ENCODE measurements at places on chromosomes 2 and 18. TPM values are rescaled to one million over a fixed set of nuclear protein-coding genes. Genes with fewer than 3 reads are reported as not detected.
A peak's percentile ranks its signal among the peaks of the same experiment; 100 is the strongest.

DNA sequence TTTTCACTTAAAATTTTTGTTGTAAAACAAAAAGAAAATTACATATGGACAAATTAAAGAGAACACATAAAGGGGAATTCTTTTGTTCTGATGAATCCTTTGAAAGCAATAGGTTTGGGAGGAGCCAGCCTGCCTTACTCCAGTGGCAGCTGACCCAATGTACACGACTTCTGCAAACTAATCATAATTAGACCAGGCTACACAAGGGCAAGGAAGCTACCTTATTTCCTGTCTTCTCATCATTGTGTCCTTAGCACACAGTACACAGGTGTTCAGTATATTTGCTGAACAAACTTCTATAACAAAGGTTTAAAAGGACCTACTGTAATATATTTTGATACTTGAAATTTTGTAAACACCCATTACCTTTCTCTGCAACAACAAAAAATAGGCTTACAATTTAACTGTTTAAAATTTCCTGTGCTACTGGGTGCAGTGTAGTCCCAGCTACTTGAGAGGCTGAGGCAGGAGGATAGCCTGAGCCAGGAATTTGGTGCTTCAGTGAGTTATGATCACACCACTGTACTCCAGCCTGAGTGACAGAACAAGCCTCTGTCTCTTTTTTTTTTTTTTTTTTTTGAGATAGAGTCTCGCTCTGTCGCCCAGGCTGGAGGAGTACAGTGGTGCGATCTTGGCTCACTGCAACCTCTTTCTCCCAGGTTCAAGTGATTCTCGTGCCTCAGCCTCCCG lies 18.9 kb downstream of the KCNG3 start:
- no peak for DNase-seq

DNA sequence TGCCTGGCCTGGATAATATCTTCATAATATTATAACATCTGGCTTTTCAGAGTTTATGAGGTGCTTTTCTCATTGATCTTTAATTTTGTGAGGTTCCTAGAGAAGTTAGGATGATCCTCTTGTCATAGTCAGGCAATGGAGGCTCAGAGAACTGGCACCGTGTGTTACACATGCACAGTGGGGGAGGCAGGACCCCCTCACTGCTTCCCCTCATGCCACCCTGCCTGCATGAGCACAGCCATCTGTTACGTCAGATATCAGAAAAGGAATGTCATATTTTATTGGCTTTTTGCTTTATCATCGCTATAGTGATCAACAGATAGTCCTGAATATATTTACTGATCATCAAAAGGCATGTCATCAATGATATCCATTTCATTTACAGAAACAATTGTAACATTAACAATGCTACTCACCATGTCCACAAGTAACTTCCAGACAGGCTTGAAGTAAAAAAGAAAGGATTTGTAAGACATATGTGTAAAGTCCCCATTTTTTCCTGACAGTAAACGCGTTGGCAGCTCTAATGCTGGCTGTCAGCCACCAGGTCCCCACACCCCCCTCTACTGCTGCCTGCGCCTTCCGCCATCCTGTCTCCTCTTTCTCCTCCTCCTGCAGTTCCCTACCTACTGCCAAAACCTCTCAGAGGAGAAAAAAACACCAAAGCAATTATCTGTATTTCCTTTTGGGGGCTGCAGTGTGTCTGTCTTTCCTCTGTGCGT lies 18.8 kb downstream of the ENOSF1 start:
- no peak for DNase-seq

- DNase-seq, result no peak
Measured at GRCh38 chr2:135931776-135932443, 53.5 kb downstream of the DARS1 start.

DNA sequence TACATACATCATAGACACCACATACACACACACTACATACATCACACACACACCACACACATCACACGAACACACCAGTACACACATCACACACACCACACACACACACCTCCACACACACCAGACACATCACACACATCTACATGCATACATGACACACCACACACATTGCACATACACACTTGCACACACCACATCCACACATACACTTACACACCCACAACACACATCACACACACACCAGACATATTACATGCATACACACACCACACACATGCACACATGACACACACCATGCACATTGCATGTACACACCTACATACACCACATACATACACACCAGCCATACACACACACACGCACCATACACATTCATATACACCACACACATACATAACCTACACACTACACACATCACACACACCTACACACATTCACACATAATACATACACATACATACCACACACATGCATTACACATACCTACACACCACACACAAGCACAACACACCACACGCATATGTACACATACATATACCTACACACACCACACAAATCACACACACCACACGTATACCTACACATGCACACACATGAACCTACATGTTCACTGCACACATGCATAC lies 156.5 kb downstream of the NDUFA10 start:
- DNase-seq, result no peak

DNA sequence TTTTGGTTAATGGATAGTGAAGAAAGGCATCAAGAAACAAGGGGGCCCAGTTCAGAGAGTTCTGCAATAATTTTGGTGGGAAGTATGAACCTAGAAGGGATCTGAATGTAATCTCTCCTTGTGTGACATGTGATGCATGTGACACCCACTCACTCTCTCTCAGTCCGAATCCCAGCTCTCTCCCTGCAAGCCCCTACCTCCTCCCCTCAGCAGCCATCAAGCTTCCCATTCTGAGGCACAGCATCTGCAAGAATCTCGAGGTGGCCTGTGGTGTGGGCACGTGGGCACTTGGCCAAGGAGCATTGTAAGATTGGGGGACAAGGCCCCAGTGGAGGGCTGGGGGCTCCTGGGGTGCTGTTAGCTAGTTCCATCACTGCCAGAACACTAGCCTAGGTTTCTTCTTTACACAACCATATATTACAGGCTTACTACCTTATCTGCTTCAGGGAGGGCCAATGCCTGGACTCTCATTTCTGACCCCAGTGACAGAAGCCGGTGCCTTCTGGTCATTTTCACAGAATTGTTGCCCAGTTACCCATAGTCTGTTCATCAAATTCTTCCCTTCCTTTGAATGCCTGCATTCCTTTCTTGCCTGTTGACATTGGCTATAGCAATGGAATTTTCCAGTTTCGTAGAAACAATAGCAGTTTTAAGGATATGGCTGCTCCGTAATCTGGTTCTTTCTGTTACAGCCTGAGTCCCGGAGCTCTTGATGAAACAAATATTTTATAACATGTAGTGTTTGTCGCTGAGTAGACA lies 13.3 kb upstream of the LCLAT1 start:
- no peak for DNase-seq

- no peak for DNase-seq
Measured at GRCh38 chr18:26103579-26103978, 13.2 kb upstream of the SS18 start.

GRCh38 chr18:39966275-39966674 lies 1988.8 kb upstream of the PIK3C3 start:
- no peak for DNase-seq

GRCh38 chr2:148726228-148726627 lies 81.7 kb downstream of the EPC2 start:
- no peak for DNase-seq

DNA sequence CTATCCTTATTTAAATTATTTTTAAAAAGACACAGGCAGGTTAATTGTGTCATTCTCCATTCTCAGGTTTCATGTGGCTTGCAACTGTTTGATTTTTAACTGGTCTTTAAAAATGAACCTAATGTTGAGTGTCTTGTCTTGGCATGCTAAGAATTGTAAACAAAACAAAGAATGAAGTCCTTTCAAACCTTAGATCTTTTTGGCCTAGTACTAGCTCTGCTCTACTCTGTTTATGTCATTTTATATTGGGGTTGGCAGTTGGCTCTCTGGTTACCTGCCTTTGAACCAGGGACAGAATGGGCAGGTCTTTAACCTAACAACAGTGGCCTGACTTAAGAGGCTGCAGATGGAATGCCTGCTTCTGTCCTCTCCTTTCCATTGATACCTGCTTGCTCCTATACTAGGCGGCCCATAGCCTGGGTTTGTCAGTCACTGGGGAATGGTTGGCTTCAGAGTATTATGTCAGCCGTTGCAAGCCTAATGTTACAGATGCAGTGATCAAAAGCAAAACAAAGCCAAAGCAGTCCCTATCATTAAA lies 85.5 kb downstream of the MTA3 start:
- no peak for DNase-seq

DNA sequence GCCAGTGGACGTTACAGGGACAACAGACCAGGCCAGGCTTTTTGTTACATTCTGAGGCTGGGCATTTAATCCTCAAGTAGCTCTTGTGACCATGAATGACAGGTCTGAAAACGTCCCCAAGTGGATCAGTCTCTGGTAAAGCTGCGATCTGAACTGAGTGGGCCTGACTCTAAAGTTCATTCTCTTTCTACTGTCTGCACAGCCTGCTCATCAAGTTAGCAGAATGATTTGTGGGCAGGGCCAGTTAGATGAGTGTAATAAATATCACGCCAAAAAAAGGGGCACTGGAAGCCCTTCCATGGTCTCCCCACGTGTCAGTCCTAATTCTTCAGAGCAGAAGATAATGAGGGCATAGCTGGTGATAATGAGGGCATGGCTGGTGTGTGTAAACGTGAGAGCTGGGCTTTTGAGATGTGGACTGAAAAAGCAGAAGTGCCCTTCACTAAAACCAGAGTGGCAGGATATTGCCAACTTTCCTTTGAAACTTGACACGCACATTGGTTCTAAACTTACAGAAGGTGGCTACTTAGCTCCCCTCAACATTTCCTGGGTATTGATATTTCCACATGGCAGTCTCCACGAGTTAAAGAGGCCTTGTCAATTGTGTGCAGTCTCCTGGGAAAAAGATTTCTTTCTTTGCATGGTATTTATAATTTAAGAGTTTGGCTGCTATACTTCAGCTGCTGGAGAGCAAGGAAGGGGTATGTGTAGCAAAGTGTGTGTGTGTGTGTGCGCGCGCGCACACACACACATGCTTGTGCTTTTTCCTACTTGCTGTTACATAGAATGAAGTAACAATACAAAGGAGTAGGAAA lies 72.7 kb upstream of the LYPD6B start:
- no peak for DNase-seq

- DNase-seq, result no peak
Measured at GRCh38 chr2:129056959-129057317, 738.3 kb upstream of the HS6ST1 start.

- DNase-seq, result no peak
Measured at GRCh38 chr2:128324897-128325410, 6.3 kb upstream of the HS6ST1 start.

- DNase-seq, result no peak
Measured at GRCh38 chr2:37501113-37501512, 156.7 kb downstream of the QPCT start.

DNA sequence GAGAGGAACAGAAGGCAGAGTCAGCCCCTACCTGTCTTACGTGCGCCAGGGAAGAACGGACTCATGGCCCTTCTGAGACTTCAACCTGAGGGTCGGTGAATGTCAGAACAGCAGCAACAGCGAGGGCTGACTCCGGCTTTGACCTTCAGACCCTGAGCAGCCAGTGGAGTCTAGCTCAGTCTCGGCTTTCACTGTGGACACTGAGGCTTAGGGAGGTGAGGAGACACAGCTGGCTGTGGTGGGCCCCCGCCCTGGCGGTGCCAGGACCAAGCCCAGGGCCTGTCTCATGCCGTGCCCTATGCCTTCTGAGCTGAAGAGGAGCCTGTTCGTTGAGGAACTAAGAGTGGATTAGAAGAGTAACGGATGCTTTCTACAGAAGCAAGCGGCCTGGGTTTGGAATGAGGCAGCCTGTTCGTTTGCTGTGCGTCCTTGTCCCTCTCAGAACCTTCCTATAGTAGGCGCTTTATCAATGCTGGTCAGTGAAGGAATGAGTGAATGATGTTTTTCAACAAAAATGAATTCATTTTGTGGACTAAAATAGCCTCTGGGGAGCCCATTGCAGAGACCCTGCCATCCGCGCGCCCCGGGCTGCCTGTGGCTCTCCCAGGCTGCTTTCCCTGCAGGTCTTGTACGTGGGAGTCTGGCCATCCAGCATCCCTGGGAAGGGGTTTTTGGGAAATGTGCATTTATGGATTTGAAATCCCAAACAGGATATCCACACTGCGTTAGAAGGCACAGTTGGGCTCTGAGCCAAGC lies 38.9 kb downstream of the ASB1 start:
- peak; percentile 68 for DNase-seq

DNA sequence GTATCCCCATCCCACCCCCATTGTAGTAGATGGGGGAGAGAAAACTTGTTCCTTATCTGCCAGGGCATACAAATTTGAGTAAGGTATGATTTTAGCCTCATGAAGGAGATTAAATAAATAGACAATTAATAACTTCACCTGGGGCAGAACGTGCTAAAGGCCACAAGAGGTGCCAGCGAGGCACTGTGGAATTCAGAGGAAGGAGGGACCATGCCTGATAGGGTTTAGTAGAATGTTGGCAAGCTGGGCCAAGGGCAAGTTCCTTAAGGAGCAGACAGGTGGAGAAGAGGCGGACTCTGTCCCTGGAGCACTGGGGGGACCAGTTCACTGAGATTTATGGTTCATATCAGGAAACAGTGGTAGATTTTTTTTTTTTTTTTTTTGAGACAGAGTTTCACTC lies 22.5 kb downstream of the STAMBP start:
- DNase-seq, result no peak

GRCh38 chr2:172540421-172540820 lies 15.5 kb upstream of the PDK1 start:
- no peak for DNase-seq

DNA sequence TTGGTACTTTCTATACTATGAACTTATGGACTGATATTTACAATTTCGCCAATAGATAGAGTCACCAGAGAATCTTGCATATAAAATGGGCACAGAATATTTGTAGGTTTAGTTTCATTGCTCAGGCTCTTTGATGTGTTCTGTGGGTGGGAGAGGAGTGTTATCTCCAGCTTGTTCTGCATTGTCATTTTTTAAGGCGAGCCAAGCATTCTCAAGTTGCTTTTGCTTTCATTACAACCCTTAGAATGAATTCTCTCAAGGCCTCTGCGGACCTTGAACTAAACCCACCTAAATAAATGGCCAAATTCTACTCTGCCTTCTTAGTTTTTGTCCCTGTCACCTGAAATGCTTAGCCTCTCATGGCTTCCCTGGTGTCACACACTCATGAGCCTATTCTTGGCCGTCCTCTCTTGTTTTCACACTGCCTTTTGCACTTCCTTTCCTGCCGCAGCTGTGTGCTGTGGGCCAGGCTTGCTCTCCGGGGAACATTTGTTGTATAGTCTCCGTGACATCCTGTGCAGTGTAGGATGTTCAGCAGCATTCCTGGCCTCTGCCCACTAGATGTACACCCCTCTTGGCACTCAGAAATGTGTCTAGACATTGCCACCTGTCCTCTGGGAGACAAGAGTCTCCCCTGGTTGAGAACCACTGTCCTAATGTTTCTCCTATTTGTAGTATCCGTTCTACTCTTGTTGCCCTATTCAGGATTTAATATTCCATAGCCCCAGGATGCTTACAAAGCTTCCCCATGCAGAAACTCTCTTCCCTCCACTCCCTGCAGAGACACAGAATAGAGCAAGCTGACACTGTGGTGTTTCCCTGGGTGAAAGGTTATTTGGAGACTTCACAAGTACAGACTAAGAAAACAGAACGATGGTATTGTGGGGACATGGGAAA lies 255.6 kb downstream of the PTPRM start:
- DNase-seq, result no peak

CPO gene
- 0.32 TPM for total RNA-seq

AQP12B gene
- total RNA-seq, result 0.19 TPM

CAPN14 gene
- 0.14 TPM for total RNA-seq

TUBB8B gene
- total RNA-seq, result not detected

UPP2 gene
- total RNA-seq, result not detected

MAPK4 gene
- total RNA-seq, result 26.8 TPM

IL1F10 gene
- total RNA-seq, result not detected
